ENCODE measurements at places on chromosomes 11 and 22. TPM values are rescaled to one million over a fixed set of nuclear protein-coding genes. Genes with fewer than 3 reads are reported as not detected.
A peak's percentile ranks its signal among the peaks of the same experiment; 100 is the strongest.

DNA sequence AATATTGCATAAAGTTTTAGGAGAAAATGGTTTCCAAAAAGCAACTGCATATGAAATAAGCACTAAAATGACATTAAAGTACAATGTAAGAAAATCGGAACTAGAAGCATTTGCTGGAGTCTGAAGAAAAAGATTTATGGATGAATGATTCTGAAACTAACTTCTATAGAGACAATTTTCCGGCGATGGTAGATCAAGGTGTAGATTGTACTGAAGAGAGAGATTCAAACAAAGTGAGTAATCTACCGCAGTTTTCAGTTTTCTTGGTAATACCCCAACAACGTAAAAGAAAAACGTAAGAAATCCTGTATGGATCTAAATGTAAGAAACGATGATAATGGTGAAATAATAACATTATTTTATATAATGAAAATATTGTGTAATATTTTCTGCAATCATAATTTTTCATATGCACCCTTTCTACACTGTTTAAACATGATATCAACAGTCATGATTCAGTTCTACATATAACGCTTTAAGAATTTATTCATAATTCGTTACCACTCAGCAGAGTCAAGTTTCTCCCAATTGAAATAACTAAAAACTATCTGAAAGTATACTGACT is 1.8 kb upstream of the CDPF1 start:
- no peak for DNase-seq

DNA sequence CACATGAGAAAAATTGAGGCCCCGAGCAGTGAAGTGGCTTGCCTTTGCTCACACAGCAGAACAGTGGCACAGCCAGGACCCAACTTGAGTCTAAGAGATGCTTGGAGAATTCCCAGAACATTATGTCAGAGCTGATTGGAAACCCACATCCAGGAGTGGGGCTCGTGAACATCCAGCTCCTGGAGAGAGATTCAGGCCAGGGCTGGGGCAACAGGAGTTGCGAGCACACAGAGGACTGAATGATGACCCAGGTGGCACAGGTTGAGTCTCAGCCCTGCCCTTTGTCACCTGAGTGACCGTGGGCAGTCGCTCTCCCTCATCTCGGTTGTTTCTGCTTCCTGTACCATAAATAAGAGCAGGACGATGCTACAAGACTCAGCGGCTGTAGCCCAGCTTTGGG is 102.6 kb downstream of the MYO18B start:
- DNase-seq = no peak

GRCh38 chr11:68946416-68947090 is 34.2 kb downstream of the MRGPRD start:
- peak; percentile 92 for DNase-seq

DNA sequence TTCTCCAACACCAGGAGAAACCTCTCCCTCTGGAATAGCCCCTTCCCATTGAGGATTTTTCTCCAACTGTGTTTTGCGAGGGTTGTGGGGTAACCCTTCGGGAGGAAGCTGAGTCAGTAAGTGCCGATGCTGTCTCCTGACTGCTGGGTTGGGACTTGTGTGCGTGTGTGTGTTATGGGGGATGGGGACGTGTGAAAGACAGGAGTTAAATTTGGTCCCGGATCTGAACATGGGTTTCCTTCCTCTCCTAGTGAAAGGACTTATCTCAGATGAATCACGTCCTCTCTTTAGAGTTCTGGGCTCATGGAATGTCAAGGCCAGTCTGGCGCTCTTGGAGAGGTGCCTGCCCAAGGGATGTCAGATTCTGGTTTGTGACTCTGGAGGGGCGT is 33.3 kb downstream of the KIAA1671 start:
- DNase-seq = peak; percentile 95

GRCh38 chr11:65292890-65293289 is 21.8 kb upstream of the CDC42EP2 start:
- DNase-seq = peak; percentile 37

GRCh38 chr11:91798240-91798639 is 426.4 kb upstream of the FAT3 start:
- DNase-seq = no peak

DNA sequence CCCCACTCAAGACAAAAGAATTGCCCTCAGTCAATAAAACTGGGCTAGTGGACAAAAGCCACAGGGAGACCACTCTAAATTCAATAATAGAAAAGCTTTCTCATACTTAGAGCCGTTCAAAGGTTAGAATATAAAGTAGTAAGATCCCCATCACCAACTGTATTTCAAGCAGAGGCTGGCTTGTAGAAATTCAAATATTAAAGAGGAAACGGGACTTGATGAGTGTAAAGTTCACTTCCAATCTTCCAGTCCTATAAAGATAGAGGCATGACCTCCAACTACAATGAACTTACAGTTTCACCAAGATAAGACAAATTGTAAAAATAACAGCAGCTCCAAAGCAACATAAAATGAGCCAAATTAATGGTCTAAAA is 70.4 kb downstream of the CCDC34 start:
- DNase-seq = no peak

- DNase-seq = peak; percentile 8
These were observed 71.9 kb upstream of the GRAMD1B start for GRCh38 chr11:123357990-123358827.

GRCh38 chr11:44876906-44877305 is 73.8 kb downstream of the TP53I11 start:
- DNase-seq = no peak

GRCh38 chr11:14435717-14436512 is 63.7 kb downstream of the COPB1 start:
- no peak for DNase-seq

GRCh38 chr22:41923595-41924276 is 2.9 kb downstream of the TNFRSF13C start:
- DNase-seq = no peak

GRCh38 chr11:134170919-134171281 is 52.9 kb downstream of the NCAPD3 start:
- peak; percentile 34 for DNase-seq

DNA sequence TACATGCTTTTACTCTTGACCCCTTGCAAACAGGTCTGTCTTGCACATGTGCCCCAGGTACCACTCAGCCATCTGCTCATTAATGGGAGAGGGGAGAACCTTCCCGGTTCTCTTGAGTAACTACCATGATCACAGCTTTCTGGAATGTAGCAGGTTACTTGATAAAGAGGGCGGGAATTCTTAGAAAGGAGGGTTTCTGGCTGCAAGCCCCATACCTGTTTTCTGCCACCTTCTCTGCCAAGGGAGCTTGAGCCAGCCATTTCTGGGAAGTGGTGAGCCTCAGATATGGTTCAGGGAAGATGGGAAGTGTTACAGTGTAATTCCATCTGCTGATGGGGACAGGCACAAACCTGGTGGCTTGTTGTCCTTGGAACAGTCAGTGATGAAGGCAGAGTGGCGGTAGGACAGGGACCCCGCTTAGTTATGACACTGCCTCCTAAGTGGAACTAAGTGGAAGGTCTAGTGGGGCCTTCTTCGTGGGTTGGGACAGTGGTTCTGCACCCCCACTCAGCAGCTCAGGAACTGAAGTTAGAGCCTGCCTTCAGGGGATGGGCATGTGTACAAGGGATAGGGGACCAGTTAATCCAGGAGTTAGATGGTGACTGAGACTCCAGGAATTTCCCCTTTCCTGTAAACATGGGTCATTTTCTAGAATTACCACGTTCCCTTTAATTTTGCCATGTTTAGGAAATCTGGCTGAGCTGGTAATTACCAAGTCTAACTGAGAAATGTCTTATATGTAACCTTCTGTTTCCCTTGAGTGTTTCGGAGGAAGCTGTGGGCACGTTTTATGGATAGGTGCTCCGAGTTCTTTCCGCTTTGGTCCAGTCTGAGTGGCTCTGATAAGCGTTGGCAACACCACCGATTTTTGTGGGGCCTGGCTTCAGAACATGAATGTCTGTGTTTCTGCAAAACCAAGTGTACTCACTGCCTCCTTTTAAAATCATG is 35.3 kb downstream of the BCR start:
- DNase-seq = no peak

DNA sequence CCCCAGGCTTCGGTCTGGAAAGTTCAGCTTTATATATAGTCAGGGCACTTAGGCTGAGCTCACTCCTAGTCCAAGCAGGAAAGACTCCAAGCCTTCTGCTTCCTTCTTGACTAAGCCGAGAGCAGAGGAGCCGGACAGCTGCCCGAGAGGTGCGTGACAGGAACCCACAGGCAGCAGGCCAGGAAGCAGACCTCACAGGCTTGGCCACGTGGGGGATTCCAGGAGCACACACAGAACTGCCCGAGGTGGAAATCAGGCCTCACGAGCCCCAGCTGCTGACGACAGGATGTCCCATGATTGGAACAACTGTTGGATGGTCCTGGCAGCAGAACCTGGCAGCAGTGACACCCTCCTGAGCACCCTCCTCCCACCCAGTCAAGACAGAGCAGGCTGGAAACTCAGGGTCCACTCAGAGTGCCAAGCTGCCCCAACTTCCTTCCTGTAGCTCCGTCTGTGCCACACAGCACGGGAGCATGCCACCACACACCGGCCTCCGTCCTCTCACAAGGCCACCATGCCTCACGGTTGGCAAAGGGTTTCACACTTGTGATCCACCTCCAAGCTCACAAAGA is 5.4 kb downstream of the PLA2G6 start:
- DNase-seq = peak; percentile 88

- no peak for DNase-seq
These were observed 119.4 kb downstream of the HIPK3 start for GRCh38 chr11:33376331-33377310.

DNA sequence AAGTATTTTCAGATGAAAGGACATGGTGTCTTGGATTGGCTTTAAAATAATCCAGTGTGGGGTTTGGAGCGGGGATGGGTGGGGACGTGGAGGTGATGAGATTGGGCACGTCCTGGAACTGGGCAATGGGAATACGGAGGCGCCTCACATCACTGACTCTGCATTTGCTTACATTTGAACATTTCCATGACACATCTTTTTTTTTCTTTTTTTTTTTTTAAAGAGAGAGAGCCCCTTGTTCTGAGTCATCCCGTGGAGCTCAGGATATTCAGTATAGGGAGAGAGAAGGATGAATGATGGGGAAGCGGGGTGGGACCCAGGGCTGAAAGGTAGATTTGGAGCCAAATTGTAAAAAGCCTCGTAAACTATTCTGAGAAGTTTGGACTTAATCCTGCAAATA is 142.7 kb downstream of the FBXO7 start:
- DNase-seq = peak; percentile 82

GRCh38 chr11:32028201-32028600 is 62.7 kb upstream of the RCN1 start:
- DNase-seq = no peak

GRCh38 chr11:70876685-70877084 is 375.7 kb downstream of the SHANK2 start:
- DNase-seq = no peak

DNA sequence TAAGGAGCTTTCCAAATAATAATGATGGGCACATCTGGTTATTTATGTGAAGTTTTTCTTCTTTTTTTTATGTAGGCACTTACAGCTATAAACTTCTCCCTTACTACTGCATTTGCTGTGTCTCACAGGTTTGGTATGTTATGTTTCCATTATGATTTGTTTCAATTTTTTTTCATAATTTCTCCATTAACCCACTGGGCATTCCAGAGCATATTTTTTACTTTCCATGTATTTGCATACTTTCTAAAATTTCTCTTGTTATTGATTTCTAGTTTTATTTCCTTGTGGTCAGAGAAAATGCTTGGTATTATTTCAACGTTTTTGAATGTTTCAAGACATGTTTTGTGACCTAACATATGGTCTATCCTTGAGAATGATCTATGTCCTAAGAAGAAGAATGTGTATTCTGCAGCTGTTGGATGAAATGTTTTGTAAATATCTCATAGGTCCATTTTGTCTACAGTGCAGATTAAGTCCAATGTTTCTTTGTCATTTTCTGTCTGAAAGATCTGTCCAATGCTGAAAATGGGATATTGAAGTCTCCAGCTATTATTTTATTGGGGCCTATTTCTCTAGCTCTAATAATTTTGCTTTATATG is 362.1 kb downstream of the DDX10 start:
- DNase-seq = peak; percentile 50

DNA sequence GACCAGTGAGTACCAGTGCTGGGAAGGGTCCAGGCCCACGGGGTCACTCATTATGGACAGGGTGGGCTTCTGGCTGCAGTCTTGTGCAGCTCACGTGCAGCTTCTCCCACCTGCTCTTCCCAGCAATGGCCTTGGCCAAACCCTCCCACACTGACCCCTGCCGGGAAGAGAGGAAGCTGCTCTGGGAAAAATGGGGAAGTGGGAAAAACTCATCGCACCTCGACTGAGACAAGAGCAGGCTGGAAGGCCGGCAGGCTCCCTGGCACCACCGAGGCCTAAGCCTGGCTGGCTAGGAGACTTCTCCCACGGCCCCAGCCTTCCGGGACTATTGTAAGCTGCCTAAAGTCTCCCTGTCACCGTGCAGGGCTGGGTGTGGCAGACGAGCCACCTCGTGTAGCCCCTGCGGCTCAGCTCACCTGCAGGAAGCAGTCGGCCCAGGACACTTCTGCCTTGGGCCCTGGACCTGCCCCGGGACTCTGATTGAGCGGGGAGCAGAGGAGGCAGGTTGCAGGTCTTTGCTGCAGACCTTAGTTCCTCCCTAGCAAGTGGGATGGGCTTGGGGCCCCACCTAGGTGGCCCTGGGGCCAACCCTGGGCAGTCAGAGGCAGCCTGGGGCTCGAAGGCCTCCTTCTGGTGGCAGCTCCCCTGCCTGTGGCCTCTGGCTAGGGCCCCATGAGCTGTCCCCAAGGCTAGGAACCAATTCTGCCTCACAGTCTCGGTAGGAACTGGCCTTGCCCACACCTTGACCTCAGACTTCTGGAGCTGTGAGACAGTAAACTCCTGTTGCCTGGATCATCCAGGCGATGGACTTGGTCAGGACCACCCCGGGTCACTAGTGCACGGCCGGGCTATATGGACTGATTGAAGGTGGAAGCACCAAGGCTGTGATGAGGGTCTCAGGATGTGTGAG is 23.1 kb downstream of the MRGPRG start:
- DNase-seq = peak; percentile 2

GRCh38 chr11:1082346-1082727 is 7.7 kb downstream of the MUC2 start:
- DNase-seq = no peak

GRCh38 chr11:125333354-125334073 is 162.6 kb downstream of the FEZ1 start:
- DNase-seq = no peak

The PIM3 gene
- total RNA-seq = 40.1 TPM

The YPEL4 gene
- total RNA-seq = 2.3 TPM

The C11orf87 gene
- total RNA-seq = not detected

The APOBEC3G gene
- total RNA-seq = 22.1 TPM

The TIMP3 gene
- total RNA-seq = 145 TPM

The MYOD1 gene
- not detected for total RNA-seq

The DEUP1 gene
- total RNA-seq = under 0.01 TPM

The CRYAB gene
- 51.2 TPM for total RNA-seq

The CYB5R2 gene
- total RNA-seq = 17.2 TPM
